ENCODE measurements at places on chromosomes 3 and 15. TPM values are rescaled to one million over a fixed set of nuclear protein-coding genes. Genes with fewer than 3 reads are reported as not detected.

Gene MAGEL2
- total RNA-seq = under 0.01 TPM

Gene AP3B2
- 0.17 TPM for total RNA-seq

Gene IL17RB
- total RNA-seq = 0.33 TPM

Gene CADM2
- total RNA-seq = under 0.01 TPM

DNA sequence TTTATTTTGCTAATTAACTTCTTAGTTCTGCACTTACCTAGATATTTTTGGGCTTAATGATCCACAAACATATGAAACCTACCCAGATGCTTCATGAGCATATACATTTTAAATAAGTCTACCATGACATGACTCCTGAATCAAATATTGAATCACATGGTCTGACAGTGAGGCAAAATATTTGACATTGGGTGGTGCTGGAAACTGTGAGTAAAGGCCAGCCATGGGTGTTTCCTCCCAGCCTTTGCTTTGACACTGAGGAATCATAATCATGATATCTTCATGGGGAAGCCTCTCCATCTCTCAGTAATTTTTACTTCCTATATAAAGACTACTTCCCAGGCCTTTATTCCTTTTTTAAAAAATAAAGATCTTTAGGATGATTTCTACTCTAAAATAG lies 22.8 kb upstream of the SSR3 start:
- DNase-seq = no peak

GRCh38 chr15:69074001-69074842 lies 59.7 kb downstream of the NOX5 start:
- DNase-seq = peak; percentile 65

GRCh38 chr3:110562621-110563020 lies 509.0 kb upstream of the NECTIN3 start:
- DNase-seq = peak; percentile 21

DNA sequence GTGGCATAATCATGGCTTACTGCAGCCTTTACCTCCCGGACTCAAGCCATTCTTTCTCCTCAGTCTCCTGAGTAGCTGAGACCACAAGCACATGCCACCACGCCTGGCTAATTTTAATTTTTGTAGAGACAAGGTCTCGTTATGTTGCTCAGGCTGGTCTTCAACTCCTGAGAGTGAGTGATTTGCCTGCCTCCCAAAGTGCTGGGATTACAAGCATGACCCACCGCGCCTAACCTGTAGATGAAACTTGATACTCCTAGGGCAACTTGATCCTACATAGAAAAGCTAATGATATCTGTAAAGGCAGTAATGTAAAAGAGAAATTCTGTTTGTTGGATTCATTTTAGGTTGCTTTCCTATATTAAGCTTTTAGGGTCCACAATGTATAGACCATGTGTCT lies 391.9 kb upstream of the THRB start:
- no peak for DNase-seq

DNA sequence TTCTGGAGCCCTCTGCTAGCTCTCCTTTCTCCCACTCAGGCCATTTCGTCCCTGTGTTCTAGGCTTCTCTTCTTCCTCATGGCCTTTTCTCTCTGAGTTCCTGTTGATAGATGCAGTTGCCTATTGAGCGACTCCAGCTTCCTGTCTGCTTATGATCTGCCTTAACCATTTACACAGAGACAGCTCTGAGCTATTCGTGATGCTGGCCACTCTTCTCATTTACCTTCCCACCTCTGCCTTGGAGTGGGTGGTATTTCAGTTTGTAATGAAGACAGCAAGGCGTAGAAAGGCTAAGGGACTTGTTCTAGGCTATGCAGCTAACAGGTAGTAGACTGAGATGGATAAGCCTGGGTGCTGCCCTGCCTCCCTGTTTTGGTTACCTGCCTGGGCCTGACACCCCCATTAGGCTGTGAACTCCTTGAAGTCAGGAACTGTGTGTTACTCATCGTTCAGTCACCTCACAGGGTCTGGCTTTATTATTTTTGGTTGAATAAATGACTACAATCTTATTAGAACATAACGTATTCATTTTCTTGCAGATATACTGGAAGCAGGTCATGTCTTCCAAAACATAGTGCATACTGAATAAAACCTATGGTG lies 12.6 kb upstream of the ZBTB47 start:
- DNase-seq = no peak

DNA sequence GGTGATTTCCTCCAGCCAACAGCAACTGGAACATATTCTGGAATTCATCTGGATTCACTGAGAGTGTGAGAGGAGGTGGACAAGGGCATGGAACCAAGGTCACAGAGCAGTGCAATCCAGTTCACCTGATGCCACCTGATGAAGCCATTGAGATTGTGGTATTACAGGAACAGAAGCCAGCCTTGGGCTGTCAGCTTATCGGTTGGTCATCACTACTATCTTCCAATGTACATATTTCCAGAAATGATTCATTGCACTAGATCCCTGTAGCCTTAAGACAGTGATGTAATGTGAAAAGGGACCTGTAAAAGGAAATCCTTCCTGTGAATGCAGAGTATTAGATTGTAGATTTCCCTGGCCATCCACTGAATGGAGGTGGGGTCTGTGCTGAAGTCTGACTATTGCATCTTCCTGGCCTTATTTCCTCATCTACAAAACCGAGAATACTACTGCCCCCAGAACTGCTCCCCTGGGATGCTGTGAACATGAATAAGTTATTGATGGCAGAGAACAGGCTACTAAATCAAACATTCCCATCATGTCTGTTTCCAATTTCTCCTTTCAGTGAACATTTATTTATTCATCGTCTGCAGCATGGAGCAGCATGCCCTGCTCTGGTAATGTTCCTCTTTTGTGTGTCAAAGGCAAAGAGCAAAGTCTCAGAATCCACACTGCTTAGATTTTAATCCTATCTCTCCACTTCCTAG lies 47.4 kb upstream of the TPM1 start:
- no peak for DNase-seq

DNA sequence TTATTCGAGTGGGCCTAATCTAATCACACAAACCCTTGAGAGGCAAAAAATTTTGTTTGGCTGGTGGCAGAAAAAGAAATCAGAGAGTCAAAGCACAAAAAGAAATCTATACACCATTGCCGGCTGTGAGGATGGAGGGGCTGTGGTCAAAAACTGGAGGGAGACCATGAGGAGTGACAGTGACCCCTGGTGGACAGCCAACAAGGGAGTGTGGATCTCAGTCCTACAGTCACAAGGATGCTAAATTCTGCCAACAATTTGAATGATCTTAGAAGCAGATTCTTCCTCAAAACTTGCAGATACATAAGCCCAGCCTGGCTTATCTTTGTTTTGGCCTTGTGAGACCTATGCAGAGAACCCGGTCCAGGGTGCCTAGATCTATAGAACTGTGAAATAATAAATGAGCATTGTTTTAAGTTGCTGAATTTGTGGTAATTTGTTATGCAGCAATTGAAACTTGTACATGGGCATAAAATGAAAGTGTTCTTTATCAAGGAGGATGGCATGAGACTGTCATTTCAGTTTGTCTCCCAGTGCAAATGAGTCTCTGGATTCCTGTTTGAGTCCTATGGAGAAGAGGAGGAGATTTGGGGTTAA lies 103.0 kb upstream of the ARHGEF26 start:
- peak; percentile 2 for DNase-seq

GRCh38 chr3:24365168-24365567 lies 129.5 kb downstream of the THRB start:
- DNase-seq = peak; percentile 89

DNA sequence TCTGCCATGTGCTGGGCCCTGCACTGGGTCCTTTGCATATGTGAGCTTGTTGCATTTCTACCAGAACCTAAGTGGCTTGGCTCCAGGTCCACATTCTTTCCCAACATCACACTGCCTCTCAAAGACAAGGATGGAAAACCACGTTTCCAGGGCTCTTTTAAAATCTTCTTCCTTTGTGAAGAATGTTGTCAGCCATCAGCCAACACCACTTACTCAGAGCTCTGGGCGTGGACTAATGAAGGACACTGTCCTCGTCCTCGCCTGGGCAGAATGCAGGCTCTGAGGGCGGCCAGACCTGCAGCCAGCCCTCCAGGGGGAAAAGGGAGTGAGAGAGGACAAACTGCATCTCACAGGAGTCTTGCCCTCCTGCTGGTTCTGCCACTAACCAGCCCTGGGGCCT lies 49.7 kb downstream of the MAGEF1 start:
- no peak for DNase-seq

- DNase-seq = peak; percentile 65
Observed at GRCh38 chr3:4722103-4722502, 229.0 kb downstream of the ITPR1 start.

DNA sequence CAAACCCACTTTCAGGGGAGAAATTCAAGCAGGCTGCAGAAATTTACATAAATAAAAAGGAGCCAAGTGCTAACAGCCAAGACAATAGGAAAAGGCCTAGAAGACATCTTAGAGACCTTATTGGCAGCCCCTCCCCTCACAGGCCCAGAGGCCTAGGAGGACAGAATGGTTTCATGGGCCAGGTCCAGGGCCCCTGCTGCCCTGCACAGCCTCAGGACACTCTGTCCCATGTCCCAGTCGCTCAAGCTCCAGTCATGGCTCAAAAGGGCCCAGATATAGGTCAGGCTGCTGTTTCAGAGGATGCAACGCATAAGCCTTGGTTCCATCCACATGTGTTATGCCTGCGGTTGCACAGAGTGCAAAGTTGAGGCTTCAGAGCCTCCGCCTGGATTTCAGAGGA lies 55.8 kb downstream of the SLC41A3 start:
- no peak for DNase-seq

DNA sequence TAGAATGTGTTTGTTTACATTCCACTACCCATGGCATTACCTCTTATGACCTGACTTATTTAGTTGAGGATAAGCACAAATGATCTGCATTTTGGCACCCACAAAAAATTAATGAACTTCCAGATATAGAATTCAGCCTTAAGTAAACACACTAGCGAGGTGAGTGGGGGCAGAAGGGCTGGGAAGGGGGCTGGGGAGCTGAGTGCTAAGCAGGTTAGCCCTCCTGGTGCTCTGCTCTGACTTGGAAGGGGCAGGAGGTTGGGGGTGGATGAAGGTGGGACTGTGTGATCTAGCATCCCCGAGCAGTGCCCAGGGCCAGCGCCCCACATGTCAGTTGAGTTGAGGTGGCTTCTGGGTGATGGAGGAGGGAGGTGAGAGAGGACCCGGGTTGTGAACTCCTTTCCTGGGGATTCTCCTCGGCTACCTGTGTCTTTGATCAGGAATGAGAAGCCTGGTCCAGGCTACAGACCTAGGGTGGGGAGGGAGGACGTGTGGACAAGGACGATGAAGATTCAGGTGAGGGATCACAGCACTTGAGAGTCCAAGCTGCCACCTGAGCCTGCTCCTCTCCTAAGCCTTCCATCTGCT lies 178.6 kb upstream of the SMAD3 start:
- DNase-seq = no peak

- no peak for DNase-seq
Observed at GRCh38 chr3:74691946-74692345, 77.5 kb upstream of the CNTN3 start.
